ENCODE measurements at places on chromosomes 13 and 19. TPM values are rescaled to one million over a fixed set of nuclear protein-coding genes. Genes with fewer than 3 reads are reported as not detected.

Gene PDCD2L
- 33.8 TPM for total RNA-seq

Gene RDH8
- total RNA-seq: not detected

DNA sequence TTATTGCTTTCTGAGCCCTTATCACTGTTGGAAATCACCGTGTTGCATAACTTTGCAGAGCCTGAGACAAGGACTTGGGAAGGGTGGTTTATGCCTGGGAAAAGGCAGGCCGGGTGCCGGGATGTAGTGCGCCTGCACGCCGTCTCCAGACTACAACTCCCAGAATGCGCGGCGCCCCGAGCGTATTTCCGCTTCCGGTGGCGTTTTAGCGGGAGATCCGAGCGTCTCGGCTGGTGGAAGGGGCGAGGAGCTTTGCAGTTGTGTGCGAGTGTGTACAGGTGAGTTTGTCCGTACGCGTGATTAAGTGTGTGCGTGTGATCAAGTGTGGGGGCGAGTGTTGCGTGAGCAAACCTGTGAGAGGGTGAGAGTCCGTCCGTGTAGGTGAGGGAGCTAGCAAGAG is 75.4 kb downstream of the PEG3 start:
- no peaks in the 10 kb centered on the region for H3K36me3 ChIP-seq
- no peak overlapping the region for H3K27ac ChIP-seq
- H3K4me3 ChIP-seq: peak overlapping the region; percentile 39
- H3K27me3 ChIP-seq: no peaks in the 10 kb centered on the region

- no peaks in the 10 kb centered on the region for H3K27me3 ChIP-seq
- peaks cover 16% of the 10 kb centered on the region for H3K4me1 ChIP-seq
- no peaks in the 10 kb centered on the region for H3K36me3 ChIP-seq
- no peak overlapping the region for H3K27ac ChIP-seq
- DNase-seq: peak; percentile 67
- no peak overlapping the region for H3K4me3 ChIP-seq
These were observed 14.9 kb upstream of the SLITRK5 start for GRCh38 chr13:87656306-87656705.

DNA sequence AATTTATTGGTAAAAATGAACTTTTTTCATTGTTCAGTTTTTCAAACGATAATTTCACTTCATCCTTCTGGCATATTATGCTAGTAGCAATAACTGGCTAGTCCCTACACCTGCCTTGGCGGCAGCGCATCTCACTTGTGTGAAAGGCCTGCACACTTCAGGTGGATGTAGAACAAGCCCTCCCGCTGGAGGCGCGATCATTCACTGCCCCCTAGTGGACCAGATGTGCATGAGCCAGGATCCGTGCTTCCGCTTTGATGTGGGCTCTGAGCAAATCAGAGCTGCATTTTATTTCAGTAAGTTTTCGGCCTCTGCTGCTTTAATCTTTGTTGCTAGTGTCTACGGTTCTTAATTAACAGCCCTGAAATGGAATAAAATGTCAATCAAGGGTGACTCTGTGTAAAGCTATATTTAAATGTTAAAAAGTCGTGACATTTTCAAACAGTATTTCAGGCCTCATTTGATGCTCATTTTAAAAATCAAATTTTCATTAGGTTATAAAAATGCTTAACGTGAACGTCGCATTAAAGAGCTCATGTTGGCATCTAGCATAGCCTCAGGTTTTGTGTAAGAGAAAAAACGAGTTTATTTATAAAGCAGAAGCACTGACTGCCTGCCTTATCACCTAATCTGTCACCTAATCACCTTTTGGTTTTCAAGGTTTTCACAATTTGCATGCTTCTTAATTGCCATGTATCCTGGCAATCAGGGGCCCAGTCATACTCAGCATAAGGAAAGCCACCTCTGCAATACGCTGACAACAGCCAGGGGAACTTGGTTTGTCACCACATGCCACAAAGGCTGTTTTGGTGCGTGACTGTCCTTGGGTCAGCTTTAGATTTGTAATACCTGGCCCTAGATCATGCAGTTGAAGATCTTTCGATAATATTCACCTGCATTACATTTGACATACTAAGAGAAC is 112.2 kb downstream of the TEX26 start:
- no peaks in the 10 kb centered on the region for H3K27me3 ChIP-seq
- H3K4me3 ChIP-seq: no peak overlapping the region
- H3K36me3 ChIP-seq: no peaks in the 10 kb centered on the region
- peak; percentile 89 for DNase-seq

- H3K36me3 ChIP-seq: no peaks in the 10 kb centered on the region
- DNase-seq: no peak
- H3K4me3 ChIP-seq: no peak overlapping the region
These were observed 16.0 kb downstream of the KCTD15 start for GRCh38 chr19:33812388-33813330.
